ENCODE measurements at places on chromosomes 3 and 15. TPM values are rescaled to one million over a fixed set of nuclear protein-coding genes. Genes with fewer than 3 reads are reported as not detected.
A peak's percentile ranks its signal among the peaks of the same experiment; 100 is the strongest.

BRK1 gene
- total RNA-seq = 95.0 TPM

EAF1 gene
- 21.7 TPM for total RNA-seq

DNA sequence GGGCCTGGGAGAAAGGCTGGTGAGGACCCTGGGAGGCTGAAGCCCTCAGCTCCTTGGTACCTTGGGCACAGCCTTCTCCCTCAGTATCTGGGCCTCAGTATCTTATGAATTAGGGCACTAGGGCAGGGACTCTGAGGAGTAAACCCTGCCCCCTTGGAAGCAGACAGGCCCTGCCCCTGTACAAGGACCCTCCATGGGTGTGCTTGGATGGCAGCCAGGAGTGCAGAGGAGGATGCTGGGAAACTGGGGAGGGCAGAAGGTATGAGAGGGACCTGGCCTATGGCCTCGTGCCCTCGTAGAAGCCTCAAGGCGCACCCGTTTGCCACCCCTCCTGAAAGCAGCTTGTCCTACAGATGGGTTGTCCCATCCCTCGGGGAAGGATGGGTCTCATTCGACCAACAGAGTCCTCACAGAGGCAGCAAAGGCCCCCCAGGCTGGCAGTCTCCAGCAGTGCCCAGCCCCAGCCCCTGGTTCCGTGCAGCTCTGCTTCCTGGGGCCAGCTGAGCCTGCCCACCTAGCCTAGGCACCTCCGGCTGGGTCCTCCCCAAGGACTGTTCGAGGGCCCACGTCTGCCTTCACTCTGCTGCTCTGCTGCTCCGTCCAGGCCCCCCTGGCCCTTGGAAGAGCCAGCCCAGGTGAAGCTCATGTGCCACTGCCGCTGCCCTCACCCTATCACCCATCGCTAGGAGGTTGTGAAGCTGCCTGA lies 15.3 kb upstream of the SEMA3F start:
- DNase-seq = no peak

- no peak for DNase-seq
Observed at GRCh38 chr3:133521946-133522345, 51.5 kb upstream of the CDV3 start.

- DNase-seq = peak; percentile 84
Observed at GRCh38 chr15:31338318-31338878, 11.8 kb downstream of the KLF13 start.

- no peak for DNase-seq
Observed at GRCh38 chr3:40504636-40505430, 1.0 kb upstream of the ZNF620 start.
